ENCODE measurements at places on chromosomes 6 and 20.
A peak's percentile ranks its signal among the peaks of the same experiment; 100 is the strongest.

GRCh38 chr6:6405031-6405430 is 84.6 kb upstream of the F13A1 start:
- H3K27me3 ChIP-seq: peaks cover 2% of the 10 kb centered on the region
- no peaks in the 10 kb centered on the region for H3K36me3 ChIP-seq
- no peaks in the 10 kb centered on the region for H3K4me1 ChIP-seq

DNA sequence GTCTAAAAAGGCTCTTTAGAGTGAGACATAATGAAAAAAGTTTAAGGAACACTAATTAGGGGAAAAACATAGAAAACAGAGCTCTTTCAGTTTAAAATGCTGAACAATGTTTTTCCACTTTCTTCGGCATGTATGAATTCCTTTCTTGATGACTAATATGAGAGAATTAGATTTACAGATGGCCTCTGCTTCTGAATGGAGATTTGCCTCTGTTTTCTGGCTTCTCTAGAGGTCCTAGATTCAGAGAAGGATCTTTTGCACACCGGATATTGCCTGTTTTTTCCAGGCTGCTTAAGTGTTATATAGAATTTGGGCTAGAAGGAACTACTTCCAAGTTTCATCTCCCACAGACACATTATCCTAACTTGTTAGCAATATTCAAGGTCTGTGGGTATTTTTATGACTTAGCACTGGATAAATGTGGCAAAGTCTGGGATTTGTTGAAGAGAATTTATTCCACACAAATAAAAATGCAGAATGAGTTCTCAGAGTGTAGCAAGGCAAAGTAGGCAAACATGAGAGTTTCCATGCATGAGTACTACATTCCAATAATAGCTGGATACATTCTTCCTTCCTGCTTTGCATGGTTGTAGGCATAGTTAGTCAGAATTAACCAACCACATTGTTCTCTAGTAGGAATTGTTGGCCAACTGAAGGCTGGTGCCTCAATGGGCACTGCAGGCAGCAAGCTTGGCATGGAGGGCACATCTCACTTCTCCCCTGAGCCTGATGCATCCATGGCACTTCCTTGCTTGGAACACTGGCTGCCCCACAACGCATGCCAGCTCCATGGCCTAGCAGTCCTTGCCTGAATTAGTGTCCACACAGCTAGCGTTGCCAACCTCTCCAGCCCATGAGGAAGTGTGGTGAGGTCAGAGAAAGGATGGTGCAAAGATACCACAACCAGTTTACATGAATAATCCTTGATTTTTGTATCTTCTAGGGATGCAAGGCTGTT is 224.2 kb downstream of the CLIC5 start:
- H3K27ac ChIP-seq: no peak overlapping the region
- no peak overlapping the region for H3K4me3 ChIP-seq

GRCh38 chr6:157188213-157188612 is 135.1 kb downstream of the TMEM242 start:
- no peaks in the 10 kb centered on the region for H3K27me3 ChIP-seq
- H3K27ac ChIP-seq: no peak overlapping the region
- H3K4me1 ChIP-seq: peaks cover 16% of the 10 kb centered on the region
- DNase-seq: no peak

GRCh38 chr6:156098839-156099238 is 643.2 kb upstream of the NOX3 start:
- peaks cover 4% of the 10 kb centered on the region for H3K36me3 ChIP-seq
- H3K27me3 ChIP-seq: no peaks in the 10 kb centered on the region
- no peak for DNase-seq
- no peak overlapping the region for H3K4me3 ChIP-seq
- no peak overlapping the region for H3K27ac ChIP-seq
- H3K4me1 ChIP-seq: no peaks in the 10 kb centered on the region

DNA sequence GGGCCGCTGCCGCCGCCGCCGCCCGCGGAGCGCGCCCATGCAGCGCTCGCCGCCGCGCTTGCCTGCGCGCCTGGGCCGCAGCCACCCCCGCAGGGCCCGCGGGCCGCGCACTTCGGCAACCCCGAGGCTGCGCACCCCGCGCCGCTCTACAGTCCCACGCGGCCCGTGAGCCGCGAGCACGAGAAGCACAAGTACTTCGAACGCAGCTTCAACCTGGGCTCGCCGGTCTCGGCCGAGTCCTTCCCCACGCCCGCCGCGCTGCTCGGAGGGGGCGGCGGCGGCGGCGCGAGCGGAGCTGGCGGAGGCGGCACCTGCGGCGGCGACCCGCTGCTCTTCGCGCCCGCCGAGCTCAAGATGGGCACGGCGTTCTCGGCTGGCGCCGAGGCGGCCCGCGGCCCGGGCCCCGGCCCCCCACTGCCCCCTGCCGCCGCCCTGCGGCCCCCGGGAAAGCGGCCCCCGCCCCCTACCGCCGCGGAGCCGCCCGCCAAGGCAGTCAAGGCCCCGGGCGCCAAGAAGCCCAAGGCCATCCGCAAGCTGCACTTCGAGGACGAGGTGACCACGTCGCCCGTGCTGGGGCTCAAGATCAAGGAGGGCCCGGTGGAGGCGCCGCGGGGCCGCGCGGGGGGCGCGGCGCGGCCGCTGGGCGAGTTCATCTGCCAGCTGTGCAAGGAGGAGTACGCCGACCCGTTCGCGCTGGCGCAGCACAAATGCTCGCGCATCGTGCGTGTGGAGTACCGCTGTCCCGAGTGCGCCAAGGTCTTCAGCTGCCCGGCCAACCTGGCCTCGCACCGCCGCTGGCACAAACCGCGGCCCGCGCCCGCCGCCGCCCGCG is 730 bp downstream of the INSM1 start:
- H3K27me3 ChIP-seq: peaks cover 67% of the 10 kb centered on the region
- no peak for DNase-seq
- peaks cover 20% of the 10 kb centered on the region for H3K4me1 ChIP-seq
- no peak overlapping the region for H3K4me3 ChIP-seq
- H3K27ac ChIP-seq: no peak overlapping the region

- no peaks in the 10 kb centered on the region for H3K36me3 ChIP-seq
- H3K4me1 ChIP-seq: no peaks in the 10 kb centered on the region
- H3K4me3 ChIP-seq: no peak overlapping the region
- H3K27ac ChIP-seq: no peak overlapping the region
- no peak for DNase-seq
These were observed 658.4 kb downstream of the TBC1D32 start for GRCh38 chr6:120675886-120676285.

DNA sequence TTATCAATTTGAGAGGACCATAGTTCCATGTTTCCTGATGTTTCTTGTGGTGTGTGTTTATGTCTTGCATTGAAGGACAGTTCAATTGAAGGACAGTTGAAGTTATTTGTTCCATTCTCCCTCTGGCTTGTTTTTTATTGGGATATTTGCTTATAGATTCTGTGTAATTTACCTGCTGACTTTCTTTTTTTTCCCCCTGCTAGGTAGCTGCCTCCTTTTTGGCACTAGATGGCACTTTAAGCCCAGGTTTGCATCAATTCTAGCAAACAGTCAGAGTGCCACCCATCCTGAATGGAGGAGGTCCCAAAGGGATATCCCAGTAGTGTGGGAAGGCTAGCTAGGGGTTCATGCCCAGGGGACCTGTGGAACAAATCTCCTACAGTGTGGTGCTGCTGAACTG is 78.1 kb downstream of the CFAP61 start:
- H3K4me3 ChIP-seq: no peak overlapping the region
- peaks cover 2% of the 10 kb centered on the region for H3K36me3 ChIP-seq
- H3K27me3 ChIP-seq: peaks cover 31% of the 10 kb centered on the region
- H3K4me1 ChIP-seq: no peaks in the 10 kb centered on the region

DNA sequence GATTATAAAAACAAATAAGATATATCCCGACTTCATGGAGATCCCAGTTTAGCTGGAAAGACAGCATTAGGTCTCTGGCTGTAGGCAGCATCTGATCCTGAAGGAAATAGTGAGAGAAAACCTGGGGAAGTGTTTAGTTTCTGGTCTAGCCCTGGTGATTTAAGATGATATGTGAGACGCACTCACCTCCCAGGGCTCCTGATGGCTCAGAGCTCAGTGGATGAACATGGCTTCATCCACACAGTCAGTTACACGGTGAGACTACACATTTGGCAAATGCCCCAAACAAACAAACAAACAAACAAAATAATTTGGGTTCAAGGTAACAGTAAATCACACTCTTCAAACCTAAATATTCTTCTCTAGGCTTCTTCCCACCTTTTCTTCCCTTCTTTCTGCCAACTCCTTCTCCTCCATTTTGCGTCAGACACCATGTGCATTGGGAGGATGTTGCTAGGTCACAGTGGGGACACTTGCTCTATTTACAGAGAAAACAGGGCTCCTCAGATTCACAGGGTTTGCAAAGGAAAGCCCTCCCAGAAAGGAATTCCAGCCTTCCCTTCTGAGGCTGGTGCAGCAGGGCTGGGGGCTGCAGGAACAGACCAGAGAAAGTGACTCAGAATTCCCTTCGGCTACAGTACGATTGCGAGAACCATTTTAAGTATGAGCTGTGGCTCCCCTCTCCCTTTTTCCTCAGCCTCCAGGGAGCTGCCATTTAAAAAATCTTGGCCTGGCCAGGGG is 59.6 kb upstream of the SALL4 start:
- H3K4me1 ChIP-seq: no peaks in the 10 kb centered on the region
- peaks cover 16% of the 10 kb centered on the region for H3K27me3 ChIP-seq
- DNase-seq: no peak
- H3K4me3 ChIP-seq: no peak overlapping the region
- H3K27ac ChIP-seq: no peak overlapping the region

DNA sequence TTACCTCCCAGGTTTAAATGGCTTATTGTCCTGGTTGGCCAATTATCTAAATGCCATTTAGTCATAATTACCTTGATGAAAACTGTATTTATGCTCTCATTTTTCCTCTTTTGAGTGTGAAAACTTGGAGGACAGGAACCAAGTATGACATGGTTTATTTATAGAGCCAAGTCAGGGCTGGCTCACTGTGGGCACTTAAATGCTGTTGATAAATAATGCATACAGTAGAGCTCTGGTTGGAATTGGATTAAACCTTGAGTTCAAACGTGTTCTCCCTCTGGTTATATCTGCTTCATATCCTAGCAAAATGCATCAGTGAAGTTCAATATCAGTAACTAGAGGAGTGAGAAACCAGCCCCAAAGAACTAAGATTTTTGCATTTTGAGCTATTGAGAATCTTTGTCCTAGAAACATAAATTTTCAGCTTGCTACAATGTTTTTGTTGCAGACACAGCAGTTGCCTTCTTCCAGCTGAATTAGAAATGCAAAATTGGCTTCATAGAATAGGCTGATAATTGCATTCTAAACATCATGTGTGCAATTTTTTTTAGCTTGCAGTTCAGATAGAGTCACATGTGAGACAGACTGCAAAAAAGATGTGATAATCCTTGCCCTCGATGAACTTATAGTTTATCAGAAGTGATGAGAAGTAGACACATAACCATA is 255.8 kb downstream of the BTBD3 start:
- H3K27me3 ChIP-seq: no peaks in the 10 kb centered on the region
- no peaks in the 10 kb centered on the region for H3K36me3 ChIP-seq
- no peak overlapping the region for H3K27ac ChIP-seq
- H3K4me3 ChIP-seq: no peak overlapping the region

- H3K27ac ChIP-seq: no peak overlapping the region
- H3K27me3 ChIP-seq: no peaks in the 10 kb centered on the region
- no peak overlapping the region for H3K4me3 ChIP-seq
These were observed 50.0 kb downstream of the SLC23A2 start for GRCh38 chr20:4951299-4951698.

DNA sequence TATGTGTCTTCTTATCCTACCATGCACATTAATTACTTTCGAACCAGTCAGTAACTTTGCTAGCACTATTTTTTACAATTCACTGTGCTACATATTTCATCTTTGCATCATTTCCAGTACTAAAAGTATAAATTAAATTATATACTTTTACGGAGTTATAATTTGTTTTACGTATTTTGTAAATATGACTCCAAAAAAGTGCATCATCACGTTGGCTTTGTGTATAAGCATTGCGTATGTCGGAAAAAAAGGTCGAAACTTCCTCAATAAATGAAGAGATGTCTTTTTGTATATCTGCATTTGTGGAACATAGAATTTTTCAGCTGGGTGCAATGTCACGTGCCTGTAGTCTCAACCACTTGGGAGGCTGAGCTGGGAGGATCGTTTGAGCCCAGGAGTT is 52.0 kb downstream of the USP49 start:
- peaks cover 5% of the 10 kb centered on the region for H3K4me1 ChIP-seq
- no peak overlapping the region for H3K27ac ChIP-seq
- no peaks in the 10 kb centered on the region for H3K27me3 ChIP-seq
- no peak overlapping the region for H3K4me3 ChIP-seq
- H3K36me3 ChIP-seq: peaks cover 2% of the 10 kb centered on the region
- no peak for DNase-seq

- no peaks in the 10 kb centered on the region for H3K4me1 ChIP-seq
- H3K27ac ChIP-seq: no peak overlapping the region
- H3K36me3 ChIP-seq: no peaks in the 10 kb centered on the region
- H3K27me3 ChIP-seq: no peaks in the 10 kb centered on the region
- no peak overlapping the region for H3K4me3 ChIP-seq
These were observed 178.9 kb upstream of the SULF2 start for GRCh38 chr20:47964149-47964548.

- H3K27ac ChIP-seq: no peak overlapping the region
- no peak overlapping the region for H3K4me3 ChIP-seq
- peaks cover 39% of the 10 kb centered on the region for H3K4me1 ChIP-seq
- DNase-seq: no peak
- H3K36me3 ChIP-seq: no peaks in the 10 kb centered on the region
- H3K27me3 ChIP-seq: no peaks in the 10 kb centered on the region
These were observed 62.4 kb downstream of the TNFRSF21 start for GRCh38 chr6:47247227-47247797.

DNA sequence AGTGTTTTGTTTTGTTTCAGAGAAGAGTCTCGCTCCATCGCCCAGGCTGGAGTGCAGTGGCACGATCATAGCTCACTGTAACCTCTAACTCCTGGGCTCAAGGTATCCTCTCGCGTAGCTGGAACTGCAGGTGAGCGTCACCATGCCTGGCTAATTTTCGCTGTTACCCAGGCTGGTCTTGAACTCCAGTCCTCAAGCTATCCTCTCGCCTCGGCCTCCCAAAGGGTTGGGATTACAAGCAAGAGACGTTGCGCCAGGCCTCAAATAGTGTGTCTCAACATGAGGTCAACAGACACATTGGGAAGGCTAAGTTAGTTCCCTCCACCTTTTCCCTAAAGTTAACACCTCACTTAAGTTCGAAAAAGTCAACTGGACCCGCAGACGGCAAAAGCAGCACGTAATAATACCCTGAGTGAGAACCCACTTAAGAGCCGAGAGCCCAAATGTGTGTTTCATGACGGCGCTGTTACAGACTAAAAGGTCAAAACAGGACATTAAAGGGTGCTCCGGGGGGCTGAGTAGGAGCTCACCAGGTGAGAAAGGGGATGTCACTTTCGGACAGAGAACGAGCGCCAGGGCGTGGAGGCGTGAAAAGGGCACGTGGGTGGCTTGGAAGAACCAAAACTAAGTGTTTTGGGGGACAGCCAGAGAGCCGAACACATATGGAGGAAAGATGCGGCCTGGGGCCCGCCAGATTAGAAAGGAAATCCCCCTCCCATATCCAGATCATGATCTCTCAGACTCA is 499 bp downstream of the TTI1 start:
- peak overlapping the region; percentile 98 for H3K4me3 ChIP-seq
- no peak for DNase-seq
- H3K4me1 ChIP-seq: peaks cover 70% of the 10 kb centered on the region
- H3K27ac ChIP-seq: peak overlapping the region; percentile 98

- peaks cover 7% of the 10 kb centered on the region for H3K27me3 ChIP-seq
- peaks cover 15% of the 10 kb centered on the region for H3K36me3 ChIP-seq
- no peak overlapping the region for H3K27ac ChIP-seq
These were observed 25.5 kb upstream of the MANEA start for GRCh38 chr6:95551678-95552324.
